ENCODE measurements at places on chromosomes 11 and 22.
A peak's percentile ranks its signal among the peaks of the same experiment; 100 is the strongest.

- no peak for DNase-seq
These were observed 18.5 kb downstream of the PTPRJ start for GRCh38 chr11:47998733-47999359.

DNA sequence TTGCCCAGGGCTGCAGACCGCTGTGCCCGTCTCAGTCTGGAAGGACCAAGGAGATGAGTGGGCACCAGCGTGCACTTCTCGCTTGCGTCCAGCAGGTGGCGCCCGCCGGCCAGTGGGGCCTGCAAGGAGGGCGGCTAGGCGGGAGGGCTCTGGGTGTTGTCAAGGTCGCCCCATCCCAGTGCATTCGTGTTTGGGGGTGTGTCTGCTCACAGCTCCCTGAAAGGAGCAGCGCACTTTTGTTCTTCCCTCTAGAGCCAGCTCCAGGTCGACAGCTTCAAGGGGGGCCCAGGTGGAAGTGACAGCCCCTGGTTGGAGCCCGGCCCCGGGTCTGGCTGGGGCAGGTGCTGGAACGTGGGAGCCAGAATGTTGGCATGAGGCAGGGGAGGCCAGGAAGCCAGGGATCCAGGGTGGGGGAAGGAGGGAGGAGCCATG, 23.4 kb upstream of the MPPED1 start:
- DNase-seq, result peak; percentile 10

GRCh38 chr22:27179161-27179560, 521.8 kb downstream of the MIAT start:
- no peak for DNase-seq

- no peak for DNase-seq
These were observed 4.9 kb downstream of the STIM1 start for GRCh38 chr11:3860375-3860774.

- no peak for DNase-seq
These were observed 29.4 kb upstream of the LYVE1 start for GRCh38 chr11:10597877-10598351.

DNA sequence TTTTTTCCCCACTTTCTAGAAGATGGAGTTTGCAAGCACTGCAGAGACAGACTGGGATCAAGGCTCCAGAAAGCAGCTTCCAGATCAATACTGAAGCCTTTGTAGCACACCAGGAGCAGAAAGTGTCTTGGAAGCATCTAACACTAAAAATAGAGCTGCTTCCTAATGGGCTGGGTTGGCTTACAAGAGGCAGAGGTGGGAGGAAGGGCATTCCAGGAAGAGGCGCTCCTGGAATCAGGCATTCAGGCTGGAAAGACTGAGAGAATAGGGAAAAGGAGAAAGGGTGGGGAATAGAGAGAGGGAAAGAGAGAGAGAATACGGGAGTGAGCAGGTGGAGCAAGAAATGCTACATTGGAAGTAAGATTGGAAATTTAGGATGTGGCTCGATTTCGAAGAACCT, 395.9 kb downstream of the OPCML start:
- no peak for DNase-seq

DNA sequence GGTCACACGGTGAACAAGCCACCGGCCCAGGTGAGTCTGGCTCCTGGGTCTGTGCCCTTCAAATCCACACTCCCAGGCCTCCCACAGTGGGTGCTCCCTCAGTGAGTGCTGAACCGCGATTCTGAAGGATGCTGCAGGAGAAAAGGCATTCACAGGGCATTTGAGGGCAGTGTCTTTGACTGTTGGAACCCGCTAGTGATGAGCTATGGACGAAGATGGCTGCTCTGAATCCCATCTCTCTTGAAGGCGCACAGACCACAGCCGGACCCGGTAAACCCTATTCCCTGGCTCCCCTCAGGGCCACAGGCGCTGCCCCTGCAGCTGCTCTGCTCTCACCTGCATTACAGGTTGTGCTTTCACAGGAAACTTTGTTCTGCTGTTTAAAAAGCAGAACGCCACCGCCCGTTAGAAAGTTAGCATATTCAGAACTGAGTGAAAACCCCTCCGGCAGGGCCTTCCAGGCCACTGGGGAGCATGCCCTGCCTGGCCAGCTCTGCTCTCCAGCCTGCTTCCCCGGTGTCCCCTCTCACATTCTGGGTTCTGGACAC, 3.2 kb downstream of the LRRC32 start:
- no peak for DNase-seq

DNA sequence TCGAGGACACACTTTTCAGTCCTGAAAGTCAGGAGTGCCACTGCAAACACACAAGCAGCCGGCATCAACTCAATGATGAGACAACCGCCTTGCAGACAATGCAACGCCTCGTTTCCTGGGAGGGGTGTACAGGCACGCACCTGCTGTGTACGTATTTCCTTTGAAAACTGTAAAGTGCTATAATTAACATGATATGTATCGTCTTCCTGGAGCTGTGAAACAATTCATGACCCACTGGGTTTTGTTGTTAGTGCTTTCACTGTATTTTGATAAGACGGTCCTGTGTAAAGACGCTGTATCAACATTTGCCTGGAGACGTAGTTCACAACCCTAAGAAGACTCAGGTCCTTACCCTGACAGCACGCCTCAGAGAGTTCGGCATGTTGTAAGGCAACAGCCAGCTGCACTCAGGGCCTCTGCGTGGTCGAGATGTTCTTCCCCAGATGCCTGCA, 105.7 kb upstream of the ANO1 start:
- no peak for DNase-seq

DNA sequence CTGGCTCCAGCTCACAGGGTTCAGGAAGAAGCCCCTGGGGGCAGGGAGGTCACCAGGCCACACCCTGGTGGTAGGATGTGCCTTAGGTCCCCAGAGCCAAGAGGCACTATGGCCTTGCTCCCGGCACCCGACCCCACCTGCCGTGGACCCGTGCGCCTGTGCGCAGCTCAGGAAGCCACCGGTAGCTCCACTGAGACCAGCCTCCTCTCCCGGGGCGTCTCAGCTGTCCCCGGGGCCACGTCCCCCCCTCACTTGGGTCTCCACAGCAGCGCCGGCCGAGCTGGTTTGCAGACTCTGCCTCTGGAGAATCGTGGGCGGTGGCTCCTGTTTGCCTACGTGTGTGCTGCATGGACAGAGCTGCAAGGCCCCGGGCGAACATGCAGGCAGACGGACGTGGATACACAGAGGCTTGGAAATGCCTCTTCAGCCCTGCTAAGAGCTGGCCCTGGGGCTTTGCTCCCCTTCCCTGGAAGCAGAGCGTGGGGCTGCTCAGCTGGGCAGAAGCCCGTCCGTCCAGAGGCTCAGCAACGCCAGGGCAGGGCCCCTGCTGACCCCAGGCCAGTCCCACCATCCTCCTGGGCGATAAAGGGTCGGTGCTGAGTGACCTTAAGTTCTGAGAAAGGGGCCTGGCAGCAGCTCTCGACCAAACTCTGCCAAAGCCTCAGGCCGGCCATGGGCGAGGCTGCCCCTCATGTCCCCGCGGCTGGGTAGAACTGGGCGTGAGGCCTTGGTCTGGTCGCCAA, 15.3 kb upstream of the MUC5B start:
- no peak for DNase-seq

- no peak for DNase-seq
These were observed 368.9 kb downstream of the BUD13 start for GRCh38 chr11:116403794-116404461.

GRCh38 chr11:107590460-107591377, at the start of gene ELMOD1:
TSS of gene ELMOD1 (plus strand) at chr11:107591147. CDS start at chr11:107618190, 27,043 bp downstream.
- peak; percentile 18 for DNase-seq

GRCh38 chr22:26287382-26288225, 118.3 kb downstream of the SEZ6L start:
- no peak for DNase-seq

- no peak for DNase-seq
These were observed 90.4 kb downstream of the RBFOX2 start for GRCh38 chr22:35938226-35938625.

GRCh38 chr11:10457901-10458300, 2.8 kb downstream of the AMPD3 start:
- no peak for DNase-seq

GRCh38 chr11:117833401-117833891, 8.9 kb upstream of the FXYD2 start:
- DNase-seq, result peak; percentile 87

DNA sequence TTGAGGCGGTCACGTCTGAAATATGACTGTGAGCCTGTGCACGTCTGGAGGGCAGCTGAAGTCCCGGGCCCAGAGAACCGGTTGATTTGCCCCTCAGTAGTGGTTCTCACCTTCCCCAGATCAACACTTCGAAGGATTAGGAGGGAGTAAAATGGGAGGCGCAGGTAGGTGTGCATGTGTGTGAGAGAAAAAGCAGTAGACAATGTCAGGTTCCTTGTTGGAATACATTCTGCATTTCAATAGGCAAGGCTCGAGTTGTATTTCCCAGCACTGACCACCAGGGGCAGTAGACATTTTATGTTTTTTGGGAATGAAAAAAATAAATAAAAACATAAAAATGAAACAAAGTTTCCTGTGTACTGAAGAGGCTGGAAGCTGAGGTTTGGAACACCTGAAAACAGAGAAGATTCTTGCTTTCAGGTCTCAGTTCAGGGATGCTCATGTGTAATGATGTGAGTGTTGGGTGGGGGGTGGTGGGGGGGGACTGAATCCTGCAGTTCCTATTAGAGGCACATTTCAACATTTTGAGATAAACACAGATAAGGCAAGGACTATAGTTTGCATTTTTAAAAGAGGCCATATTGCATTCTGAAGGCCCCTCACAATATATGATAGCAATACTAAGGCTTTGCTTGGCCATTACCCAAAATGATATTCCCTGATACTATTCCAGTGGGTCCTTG, 333.9 kb downstream of the CADM1 start:
- peak; percentile 36 for DNase-seq

- no peak for DNase-seq
These were observed 700.6 kb downstream of the METTL15 start for GRCh38 chr11:28808771-28809170.

GRCh38 chr22:24270556-24271385, at the start of gene SPECC1L:
TSS of gene SPECC1L (plus strand) at chr22:24270831. CDS start at chr22:24302232, 31,401 bp downstream.
- DNase-seq, result peak; percentile 90

DNA sequence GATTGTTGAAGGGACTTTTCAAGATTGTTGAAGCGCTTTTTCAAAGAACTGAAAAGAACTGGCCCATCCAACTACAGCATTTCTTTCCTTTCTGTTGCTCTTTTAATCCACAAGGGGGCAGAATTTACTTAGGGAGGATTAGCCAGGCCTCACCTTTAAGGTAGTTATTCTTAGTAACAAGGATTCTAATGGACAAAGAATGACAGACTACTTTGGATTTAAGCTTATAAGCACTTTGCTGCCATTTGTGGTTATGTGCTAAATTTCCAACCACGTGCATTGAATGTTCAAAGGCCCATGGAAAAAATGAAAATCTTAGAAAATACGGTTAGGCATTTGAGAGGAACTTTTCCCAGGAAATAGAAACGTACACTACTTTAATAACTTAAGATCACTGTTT, 49.5 kb upstream of the HSPA8 start:
- DNase-seq, result peak; percentile 85

DNA sequence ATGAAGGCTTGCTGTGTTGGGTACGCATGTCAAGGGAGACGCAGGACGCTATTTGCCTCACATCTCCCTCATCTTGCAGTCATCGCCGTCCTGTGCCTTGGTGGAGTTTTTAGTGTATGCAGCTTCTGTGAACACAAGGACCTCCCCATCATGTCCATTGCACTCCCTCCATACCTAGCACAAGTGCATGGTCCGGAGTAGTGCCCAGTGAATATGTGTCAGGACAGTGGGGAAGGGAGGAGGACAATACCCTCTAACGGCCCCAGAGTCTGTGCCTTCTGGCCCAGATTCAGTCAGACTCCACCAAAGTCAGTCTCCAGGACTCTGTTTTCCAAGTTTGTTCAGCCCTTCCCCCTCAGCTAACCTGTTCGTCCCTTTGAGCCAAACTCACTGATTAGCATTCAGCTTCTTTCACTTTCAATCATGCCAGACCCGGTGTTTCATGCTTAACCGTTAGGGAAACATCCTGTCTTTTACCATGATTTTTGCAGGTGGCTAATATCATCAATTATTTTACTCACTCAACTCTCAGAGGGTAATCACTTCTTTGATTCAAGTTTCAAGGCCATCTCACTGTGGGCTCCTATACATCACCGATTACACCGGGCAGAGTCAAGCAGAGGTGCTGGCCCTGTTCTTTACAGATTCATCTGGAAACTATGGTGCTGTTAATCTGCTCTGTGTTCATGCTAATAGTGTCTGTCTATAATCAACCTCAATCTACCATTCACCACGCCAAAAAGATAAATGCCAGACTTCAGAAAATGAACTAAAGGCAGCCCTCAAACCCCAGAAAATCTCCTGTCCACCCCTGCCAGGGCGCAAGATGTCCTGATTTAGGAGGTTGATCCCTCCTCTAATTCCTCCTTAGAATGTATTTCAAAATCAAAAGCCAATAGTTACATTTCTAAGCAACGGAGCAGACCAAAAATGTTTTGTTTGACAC, 156.5 kb downstream of the RRAS2 start:
- DNase-seq, result no peak

GRCh38 chr11:64437426-64437825, 78.5 kb downstream of the RPS6KA4 start:
- DNase-seq, result no peak

DNA sequence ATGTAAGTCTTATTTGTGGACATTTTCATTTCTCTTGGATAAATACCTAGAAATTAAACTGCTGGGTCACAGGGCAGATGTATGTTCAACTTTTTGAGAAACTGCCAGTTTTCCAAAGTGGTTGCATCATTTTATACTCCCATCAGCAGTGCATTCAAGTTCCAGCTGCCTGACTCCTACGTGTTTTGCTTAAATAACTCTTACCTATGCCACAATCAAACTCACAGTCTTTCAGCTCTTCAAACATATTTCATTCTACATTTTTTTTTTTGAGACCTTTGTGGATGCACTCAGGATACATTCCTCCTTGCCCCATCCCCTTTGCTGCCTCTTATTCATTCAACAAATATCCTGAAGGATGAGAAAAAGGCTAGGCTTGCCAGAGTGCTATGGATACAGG, 9.2 kb downstream of the TCF20 start:
- DNase-seq, result no peak

DNA sequence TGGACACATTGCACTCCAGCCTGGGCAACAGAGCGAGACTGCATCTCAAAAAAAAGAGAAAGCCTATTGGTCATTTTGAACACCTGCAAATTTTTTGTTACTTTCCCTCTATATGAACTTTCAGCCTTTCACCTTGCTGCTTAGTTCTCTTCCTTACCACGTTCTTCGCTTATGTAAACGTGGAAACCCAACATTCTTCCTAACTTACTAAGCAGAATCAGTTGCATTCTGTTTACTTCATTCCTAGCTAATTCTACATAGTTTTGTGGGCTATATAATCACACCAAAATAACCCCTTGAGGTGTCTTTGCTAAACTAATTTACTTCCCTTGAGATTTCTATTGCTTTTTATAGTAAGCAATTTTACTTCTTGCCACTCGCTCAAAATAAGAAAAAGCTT, 23.2 kb downstream of the MS4A4A start:
- DNase-seq, result no peak

DNA sequence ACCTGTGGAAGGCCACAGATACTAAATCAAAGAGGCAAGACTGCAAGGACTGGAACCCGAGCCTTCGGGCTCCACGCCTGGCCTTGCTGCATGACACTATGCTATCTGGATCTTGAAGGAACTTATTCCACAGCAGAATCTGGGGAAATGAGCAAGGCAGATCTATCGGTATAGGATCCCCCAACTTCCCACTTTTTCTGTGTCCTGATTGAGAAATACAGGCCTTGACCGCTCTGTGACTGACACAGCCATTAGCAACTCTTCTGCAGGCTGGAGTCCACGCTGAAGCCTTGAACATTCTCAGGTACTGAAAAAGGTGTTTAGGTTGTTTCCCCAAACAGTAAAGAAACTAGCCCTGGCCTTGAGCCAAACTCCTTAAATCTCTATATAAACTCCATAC, 241.2 kb upstream of the NARS2 start:
- DNase-seq, result no peak

GRCh38 chr11:119026970-119027369, 3.7 kb downstream of the SLC37A4 start:
- no peak for DNase-seq

- DNase-seq, result no peak
These were observed 929.9 kb downstream of the NTM start for GRCh38 chr11:132300283-132300682.
